ENCODE measurements at places on chromosomes 12 and 14.

GRCh38 chr12:110619534-110619953 is 5.6 kb downstream of the TCTN1 start:
- DNase-seq: no peak

GRCh38 chr12:107921062-107921461 is 146.6 kb downstream of the ASCL4 start:
- no peak for DNase-seq

GRCh38 chr12:65892841-65893251 is 68.6 kb downstream of the HMGA2 start:
- DNase-seq: no peak

GRCh38 chr14:86373886-86374285 is 843.9 kb downstream of the FLRT2 start:
- no peak for DNase-seq

GRCh38 chr12:52319097-52319496 is 2.1 kb downstream of the KRT83 start:
- DNase-seq: no peak

Data from GDM1 (cell line).